RCC 7860 (cell line): ENCODE measurements at places on chromosomes 16 and 17.

DNA sequence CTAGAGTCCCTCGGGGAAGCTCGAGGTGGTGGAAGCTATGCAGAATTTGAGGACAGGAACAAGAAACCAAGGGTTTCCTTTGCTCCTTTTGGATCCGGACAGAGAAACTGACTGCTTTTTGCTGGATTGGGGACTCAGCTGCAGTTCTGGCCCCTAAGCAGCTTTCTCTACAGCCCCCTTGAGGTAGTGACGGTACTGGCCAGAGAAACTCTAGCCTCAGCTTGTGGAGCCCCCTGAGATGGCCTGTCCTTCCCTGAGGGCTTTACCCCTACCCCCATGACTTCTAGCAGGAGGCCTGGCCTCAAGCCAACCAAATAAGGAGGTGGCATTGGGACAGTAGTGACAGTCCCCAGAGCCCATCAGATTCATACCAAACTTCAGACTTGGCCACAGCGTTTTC, 118.1 kb downstream of the IRX5 start:
- DNase-seq: no peak

DNA sequence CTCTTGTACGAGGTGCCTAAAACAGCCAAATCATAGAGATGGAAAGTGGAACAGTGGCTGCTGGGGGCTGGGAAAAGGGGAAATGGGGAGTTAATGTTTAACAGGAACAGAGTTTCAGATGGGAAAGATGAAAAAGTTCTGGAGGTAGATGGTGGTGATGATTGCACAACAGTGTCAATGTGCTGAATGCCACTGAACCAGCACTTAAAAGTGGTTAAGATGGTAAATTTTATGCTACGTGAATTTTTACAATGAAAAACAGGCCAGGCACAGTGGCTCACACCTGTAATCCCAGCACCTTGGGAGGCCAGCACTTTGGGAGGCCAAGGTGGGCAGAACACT, 130.4 kb downstream of the C16orf78 start:
- no peak for DNase-seq

- no peak for DNase-seq
Measured at GRCh38 chr16:88789594-88789993, 4.6 kb upstream of the PIEZO1 start.

DNA sequence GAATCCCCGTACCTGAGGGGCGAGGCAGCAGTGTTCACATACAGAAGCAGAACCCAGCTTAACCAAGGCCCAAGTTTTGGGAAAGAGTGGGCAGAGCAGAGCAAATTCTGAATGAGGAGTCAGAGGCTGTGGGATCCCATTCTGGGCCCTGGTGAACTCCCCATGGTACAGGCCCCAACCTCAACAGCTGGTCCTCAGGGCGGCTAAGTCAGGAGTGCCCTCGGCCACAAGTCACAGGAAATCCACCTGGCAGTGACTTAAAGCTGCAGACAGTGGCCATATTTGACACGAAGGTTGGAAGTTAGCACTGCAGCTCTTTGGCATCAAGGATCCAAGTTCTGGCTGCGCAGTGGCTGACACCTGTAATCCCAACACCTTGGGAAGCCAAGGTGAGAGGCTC, 237.1 kb downstream of the PARN start:
- DNase-seq: no peak

DNA sequence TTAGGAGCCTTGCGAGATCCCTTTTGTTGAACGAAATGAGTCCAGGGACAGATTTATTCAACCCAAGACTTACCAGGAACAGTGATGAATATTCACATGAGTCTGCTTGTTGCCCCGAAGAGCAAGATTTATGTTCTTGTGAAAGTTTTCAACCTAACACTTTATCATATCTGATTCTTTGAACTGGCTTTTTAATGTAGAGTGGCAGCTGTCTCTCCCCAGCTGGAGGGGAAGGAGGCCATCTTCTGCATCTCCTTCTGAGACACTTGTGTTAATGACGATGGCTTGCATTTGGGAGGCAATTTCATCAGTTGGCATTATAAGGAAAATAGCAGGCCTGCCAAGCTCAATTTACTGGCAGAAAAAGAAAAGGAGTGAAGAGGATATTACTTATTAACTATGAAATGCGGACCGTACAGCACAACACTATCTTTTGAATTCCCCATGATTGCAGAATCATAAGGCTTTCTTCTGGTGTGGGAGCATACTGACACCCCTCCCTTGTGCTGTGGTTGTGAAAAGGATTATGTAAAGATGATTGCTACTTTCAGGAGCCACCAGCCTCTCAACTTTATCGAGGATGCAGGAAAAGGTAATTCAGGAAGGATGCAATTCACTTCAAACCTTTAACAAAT, 35.7 kb downstream of the SMARCE1 start:
- DNase-seq: no peak

- no peak for DNase-seq
Measured at GRCh38 chr17:82305727-82306300, 11.6 kb downstream of the CD7 start.
